Activated T-helper 9 cell treated with anti-CD3 and anti-CD28 coated beads, Interleukin-2, amount 50 U/mL, for 16 hours (primary cell): ENCODE measurements at places on chromosomes 16 and 17.

- DNase-seq = no peak
Observed at GRCh38 chr17:73939806-73940205, 263.7 kb upstream of the RPL38 start.

- no peak for DNase-seq
Observed at GRCh38 chr17:81656118-81656743, at the start of gene PDE6G. Gene PDE6G (minus strand): TSS chr17:81656542. CDS start chr17:81653305, 3,237 bp downstream.

DNA sequence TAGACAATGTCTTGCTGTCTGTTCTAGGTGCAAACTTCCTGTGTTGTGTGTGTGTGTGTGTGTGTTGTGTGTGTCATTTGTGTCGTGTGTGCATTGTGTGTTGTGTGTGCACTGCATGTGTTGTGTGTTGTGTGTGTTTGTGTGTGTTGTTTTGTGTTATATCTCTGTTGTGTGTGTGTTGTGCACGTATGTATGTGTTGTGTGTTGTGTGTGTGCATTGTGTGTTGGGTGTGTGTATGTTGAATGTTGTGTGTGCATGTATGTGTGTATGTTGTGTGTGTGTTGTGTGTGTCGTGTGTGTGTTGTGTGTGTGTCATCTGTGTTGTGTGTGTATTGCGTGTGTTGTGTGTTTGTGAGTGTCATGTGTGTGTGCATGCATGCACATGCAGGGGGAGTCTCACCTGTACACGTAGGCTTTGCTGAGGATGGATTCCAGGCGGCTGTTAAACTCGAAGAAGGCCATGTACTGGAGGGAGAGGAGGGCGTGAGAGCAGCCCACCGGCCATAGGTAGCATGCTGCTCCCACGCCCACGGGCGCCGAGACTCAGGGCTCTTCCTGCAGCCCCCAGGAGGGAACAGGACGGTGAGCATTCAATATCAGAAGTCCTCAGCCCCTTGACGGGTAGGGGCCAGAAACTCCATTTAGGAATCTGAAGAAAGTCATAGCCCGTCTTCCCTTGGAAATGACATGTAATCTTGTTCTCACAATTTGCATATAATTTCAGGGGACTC is 58.2 kb downstream of the CNGB1 start:
- no peak for DNase-seq

DNA sequence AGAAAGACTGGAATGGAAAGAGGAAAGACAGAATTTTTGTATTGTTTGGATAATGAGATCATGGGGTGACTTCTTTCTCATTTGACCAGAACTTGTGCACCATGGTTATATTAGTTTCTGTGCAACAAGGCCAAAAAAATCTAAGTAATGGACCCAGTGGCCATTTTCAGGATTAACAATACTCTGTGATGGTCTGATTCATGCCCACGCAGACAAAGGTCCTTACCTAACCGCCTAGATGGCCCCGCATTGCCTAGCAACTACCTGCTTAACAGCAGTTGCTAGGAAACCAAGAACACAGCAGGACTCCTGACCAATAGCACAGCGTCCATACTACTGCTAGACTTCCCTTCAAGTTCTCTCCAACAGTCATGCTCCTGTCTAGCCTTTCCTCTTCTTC is 22.4 kb downstream of the MIS12 start:
- DNase-seq = no peak

DNA sequence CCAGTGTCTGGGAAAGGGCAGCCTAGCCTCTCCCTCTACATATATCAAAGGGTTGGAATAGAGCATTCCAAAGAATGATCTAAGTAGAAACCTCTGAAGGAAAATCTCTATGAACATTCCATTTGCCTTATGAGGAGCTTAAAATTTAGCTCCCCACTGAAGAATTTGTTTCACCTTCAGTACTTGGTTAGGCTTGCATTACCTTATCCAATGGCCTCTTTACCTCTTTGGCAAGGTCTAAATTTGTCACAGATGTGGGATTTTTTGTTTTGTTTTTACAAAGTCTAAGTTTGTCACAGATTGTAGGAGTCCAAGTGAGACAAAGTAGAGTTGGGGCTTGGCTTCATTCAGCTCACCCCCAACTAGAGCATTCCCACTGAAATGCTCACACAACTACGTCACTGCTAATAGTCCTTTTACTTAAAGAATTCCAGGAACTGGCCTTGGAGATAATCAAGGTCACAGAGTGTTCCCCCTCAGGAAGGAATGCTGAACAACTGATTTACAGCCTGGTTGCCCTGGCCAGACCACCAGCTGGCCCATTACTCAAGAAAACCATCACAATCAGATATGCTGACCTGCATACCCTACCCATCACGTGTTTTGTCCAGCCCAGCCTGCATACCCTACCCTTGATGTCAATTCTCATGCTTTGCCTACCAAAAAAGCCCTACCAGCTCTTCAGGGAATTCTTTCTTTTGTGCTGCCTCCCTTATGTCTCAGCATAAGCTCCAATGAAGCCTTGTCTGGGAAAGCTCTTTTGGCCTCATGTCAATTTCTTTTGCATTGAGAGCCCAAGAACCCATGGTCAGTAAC is 26.5 kb upstream of the PPM1D start:
- no peak for DNase-seq

DNA sequence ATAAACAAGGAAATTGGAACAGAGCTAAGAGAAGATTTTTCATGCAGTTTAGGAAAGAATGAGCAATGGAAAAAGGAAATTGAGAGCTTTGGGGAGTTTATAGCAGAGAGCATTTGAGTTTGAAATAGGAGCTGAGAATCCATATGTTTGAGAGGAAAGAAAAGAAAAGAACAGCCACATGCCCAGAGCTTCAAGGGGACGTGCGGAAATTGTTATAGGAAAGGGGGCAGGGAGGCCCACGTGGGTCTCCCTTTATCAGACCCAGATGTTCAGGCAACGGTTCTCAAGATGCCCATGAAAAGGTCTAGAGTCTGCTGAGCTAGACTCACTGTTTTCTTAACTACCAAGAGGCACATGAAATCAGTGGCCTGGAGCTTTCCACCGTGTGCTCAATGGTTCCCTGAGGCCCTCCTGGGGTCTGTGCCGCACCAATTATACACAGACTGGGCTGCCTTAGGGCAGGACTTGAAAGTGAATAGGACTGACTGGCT is 31.2 kb downstream of the CHD9 start:
- DNase-seq = no peak

- DNase-seq = no peak
Observed at GRCh38 chr17:35245196-35245486, 2.3 kb downstream of the SLFN5 start.

GRCh38 chr17:7203391-7203790 is 16.2 kb downstream of the DLG4 start:
- DNase-seq = no peak

DNA sequence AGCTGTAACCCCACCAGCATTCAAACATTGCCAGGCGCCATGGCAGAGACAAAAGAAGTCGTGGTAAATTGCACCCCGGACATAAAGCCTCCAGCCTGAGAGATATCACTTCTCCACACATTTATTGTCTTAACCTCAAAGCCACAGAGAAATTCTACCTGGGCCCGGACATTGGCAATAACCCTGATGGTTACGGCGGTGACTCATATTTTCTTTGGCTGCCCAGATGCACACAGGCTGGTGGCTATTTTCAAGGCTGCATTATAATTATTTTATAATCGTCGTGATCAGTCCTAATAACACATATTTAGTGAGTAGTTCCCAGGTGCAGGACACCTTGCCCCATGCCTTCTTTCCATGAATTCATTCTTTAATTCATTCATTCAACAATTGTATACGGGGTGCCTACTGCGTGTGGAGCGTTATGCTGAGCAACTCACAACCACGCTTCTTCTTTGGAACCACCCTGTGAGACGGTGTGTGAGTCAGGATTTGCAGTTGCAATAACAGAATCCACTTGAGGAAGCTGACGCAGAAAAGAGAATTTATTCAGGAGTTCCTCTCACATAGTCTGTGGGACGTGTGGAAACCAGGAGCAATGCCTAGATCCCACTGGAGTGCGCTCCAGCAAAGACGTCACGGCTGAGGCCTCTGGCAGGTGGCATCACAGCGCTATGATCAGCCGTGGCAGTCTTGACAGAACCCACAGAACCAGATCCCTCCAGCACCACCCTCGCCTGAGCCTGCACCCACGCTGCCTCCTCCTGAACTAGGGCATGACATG is 245.7 kb downstream of the FOXL1 start:
- no peak for DNase-seq

GRCh38 chr17:15377200-15377599 is 35.8 kb upstream of the TEKT3 start:
- no peak for DNase-seq

- DNase-seq = no peak
Observed at GRCh38 chr16:4019371-4019791, 96.9 kb downstream of the ADCY9 start.

DNA sequence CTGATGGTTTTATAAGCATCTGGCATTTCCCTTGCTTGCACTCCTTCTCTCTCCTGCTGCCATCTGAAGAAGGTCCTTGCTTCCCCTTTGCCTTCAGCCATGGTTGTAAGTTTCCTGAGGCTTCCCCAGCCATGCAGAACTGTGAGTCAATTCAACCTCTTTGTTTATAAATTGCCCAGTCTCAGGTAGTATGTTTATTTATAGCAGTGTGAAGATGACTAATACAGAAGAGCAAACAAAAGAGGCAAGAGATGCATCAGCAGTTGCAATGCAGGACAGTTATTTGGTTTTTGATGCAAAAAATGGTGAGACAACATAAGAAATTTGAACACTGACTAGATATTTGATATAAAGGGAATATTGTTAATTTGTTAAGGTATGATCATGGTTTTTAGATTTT is 16.8 kb downstream of the TMEM100 start:
- DNase-seq = no peak

DNA sequence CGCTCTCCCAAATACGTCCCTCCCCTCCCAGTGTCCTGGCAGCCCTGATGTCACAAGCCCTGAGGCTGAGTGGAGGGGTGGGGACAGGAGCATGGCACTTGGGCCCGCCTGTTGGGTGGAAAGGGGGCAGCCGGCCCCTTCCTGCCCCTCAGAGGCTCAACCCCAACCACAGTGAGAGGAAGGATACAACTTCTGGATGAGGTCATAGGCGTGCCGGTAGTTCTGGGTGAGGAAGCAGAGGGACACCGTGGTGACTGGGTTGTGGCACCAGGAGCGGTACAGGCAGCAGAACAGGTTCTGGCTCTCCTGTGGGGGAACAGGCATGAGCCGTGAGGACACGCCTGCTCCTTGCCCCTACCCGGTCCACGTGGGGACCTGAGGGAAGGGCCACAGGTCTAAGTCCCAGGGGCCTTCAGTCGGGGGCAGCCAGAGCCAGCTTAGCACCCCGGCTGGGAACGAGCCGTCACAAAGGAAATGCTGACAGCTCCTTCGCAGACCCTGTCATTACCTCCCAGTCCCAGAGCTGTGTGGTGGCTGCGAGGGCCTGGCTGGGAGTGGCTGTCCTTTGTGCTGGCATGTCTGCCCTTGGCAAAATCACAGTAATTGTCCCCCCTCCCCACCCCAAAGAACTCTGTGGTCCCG is 11.2 kb upstream of the MTSS2 start:
- DNase-seq = no peak

GRCh38 chr16:56337131-56337857 is 88.1 kb downstream of the AMFR start:
- no peak for DNase-seq

- DNase-seq = no peak
Observed at GRCh38 chr17:8421571-8421970, 14.1 kb upstream of the NDEL1 start.

DNA sequence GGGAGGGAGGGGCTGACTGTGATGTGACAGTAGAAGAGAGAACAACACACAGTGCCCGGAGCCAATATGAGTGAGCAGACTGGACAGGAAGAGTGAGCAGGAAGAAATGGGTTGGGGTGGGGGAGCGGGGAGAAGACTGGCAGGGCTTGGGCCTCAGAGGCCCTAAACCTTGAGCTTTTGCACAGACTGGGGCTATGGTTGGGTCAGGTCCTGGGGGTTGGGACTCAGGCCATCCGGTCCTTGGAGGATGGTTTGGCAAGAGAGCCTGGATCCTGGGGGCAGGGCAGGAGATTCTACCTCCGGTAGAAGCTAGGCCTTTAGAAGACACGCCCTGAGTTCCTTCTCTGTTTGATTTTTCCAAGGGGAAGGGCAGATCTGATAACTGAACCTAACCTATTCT is 1.1 kb downstream of the CAMTA2 start:
- no peak for DNase-seq

- DNase-seq = no peak
Observed at GRCh38 chr16:14564861-14565687, 65.0 kb downstream of the PARN start.

DNA sequence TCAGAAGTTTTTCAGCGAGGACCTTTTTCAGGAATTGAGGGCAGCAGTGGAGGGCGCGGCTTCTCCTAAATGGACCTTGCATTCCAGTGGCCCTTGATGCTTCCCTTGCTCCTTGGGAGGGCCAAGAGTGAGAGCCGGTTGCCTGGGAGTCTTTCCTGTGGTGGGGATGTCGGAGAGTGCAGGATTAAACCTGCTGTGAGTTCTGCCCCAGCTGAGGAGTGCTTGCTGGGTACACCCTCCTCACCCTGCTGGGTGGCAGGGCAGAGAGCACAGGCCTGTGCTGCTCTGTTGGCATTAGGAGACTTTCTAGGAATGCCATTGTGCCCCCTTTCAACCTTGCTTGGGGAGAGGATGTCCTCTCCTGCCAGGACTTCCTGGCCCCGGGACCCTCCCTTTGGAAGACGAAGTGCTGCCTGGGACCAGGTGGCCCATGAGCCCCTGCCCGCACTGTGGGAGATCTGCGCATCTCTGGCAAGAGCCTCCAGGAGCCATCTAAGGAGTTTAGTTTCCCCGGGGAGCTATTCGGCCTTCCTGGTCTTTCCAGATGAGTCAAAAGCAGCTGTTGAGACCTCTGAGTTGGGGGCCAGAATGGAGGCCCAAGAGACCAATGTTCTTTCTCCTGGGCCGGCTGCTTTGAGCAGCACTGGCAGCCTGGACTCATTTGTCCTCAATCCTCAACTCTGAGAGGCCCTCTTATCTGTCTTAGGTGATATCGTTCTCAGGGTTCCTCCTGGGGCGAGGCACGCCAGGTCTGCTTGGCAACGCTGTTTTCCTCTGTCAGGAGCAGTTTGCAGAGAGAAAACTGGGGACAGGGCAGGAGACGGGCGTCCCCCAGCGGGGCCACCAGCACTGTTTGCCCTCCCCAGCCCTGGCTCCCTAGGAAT is 5.6 kb downstream of the LLGL2 start:
- no peak for DNase-seq

GRCh38 chr17:79609673-79610645 is 892 bp downstream of the RBFOX3 start:
- no peak for DNase-seq

- no peak for DNase-seq
Observed at GRCh38 chr17:75842963-75843576, 1.1 kb downstream of the UNC13D start.

DNA sequence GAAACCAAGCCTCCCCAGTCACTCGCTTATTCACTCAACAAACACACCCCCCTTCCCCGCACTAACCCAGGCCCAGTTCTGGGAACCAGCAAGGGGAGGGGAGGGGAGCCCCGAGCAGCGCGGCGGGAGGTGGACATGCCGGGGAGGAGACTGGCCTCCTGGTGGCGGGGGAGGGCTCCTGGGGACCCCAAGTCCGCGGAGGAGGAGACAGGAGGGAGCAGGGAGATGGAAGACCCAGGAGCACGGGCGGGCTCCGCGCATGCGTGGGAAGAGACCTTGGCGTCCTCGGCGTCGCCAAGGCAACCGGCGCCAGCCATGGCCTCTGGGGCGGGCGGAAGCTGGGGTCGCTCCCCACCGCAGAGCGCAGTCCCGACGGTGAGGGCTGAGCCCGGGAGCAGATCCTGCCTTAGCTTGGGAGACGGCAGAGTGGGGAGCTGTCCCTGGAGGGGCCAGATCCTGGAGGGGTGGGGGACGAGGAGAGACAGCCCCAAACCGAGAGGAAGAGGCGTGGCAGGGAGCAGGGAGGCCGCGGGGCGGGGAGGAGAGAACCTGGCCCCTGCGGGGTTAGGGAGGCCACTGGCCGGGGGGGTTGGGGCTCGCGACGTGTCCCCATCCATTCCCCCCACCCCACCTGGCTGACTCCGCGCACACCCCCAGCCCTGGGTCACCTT is at the start of gene PRR29:
PRR29 (plus strand) TSS at position 302 of the 671 bp plus-strand sequence; CDS start at position 316, 14 bp downstream.
- peak; percentile 63 for DNase-seq
